Stimulated activated naive CD8-positive, alpha-beta T cell treated with anti-CD3 and anti-CD28 coated beads, Interleukin-15, amount 100 ng/mL, for 72 hours (primary cell): ENCODE measurements at places on chromosomes 3 and 15.

- DNase-seq: no peak
These were observed 75.1 kb downstream of the VGLL4 start for GRCh38 chr3:11568503-11569155.

DNA sequence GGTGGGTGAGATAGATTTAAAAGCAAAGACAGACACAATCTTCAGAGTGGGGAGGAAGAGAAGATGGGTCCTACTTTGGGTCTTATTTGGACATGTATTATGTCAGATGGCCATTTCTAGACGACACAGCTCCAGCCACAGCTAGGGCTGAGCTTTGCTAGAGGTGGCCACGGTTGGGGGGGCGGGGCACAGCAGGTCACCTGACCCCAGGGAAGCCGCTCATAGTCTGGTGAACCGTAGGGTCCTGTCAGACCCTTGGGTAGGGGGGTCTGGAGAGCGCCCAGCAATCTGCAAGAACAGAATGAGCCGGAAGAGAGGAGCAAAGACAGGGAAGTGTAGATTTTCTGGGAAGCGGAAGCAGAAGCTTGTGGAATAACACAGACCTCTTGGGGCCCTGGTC is 6.6 kb downstream of the EPB42 start:
- DNase-seq: no peak

DNA sequence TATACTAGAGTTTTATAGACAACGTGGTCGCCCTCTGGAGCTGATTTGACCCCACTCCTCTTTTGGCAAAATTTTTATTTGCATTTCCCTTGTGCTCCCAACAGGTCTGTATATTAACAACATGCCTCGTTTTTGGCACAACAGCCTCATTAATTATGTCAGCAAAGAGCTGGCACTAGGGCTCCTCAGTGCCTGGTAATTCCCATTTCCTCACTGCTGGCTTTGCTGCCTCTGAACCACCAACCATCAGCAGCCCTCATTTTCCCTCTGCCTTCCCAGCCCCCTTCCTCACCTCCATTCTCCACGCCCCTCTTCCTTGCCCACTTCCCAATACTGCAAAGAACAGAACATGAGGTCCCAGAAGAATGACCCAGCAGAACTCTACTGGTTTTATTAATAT is 204.8 kb downstream of the ABHD5 start:
- no peak for DNase-seq

- no peak for DNase-seq
These were observed 18.9 kb upstream of the EXOG start for GRCh38 chr3:38477057-38477820.

DNA sequence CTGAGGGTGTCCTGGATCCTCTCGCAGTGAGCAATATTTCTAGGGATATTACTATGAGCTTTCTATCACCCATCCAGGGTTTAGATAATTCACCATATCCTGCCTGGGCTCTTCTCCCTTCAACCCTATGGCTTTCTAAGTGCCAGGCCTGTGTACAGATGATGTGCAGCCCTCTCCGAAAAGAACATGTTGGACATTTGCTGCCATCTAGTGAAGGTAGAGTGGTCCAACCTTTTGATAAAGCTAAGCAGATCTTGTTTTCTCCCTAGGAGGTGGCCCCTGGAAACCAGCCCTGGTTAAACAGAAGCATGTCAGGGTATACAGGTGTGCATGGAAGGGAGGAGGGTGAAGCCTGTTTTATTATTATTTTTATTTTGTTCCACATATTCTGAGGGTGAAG is 27.9 kb upstream of the SCN10A start:
- DNase-seq: peak; percentile 20

DNA sequence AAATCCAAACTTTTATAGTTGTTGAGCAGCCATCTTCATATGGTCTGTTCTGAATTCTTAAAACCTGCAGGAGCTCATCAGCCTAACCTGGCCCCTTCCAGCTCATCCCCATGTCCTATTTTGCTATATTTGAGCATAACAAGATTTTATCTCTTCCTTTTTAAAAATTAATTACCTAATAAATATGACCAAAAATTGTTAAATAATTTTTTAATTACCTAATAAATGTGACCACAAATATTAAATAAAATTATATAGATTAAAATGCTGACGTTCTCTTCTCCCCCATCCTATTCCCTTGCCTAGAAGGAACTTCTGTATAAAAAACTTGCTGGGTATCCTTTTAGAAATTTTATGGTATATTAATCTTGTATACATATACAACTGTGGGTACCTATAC is 43.7 kb downstream of the OXNAD1 start:
- no peak for DNase-seq

DNA sequence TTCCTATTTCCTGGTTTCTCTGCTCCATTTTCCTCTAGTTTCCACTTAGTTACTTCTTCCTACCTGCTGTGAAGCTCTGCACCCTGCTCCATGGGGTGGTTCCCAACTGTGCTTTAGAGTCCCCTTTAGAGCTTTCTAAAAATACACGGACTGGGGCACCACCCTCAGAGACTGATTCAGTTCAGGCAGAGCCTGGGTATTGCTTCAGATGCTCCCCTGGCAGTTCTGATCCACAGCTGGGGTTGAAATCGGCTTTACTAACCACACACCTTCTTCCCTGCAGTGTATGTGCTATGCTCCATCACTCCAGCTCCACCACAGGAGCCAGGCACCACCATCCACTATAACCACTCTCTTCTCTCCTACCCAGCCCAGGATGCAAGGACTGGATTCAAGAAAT is 12.6 kb downstream of the ANP32A start:
- DNase-seq: no peak

- no peak for DNase-seq
These were observed 5.2 kb downstream of the LOXL1 start for GRCh38 chr15:73931441-73931840.

DNA sequence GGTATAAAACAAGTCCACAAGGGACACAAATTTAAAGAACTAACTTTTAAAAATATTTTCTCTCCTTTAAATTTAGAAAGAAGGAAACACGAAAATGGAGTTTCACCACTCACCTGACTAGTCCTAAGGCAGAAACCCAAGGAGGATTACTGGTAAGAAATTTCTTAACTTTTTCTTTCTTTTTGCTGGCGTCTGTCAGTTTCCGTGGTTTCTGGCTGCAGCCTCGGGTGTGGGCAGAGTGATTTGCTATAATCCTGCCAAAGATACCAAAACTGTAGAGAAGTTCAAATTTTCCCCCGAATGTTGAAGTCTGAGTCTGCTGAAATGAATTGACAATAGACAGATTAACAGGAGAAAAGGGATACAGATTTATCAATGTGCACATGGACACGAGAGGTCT is 843.6 kb upstream of the ALCAM start:
- DNase-seq: no peak

- DNase-seq: no peak
These were observed 53.3 kb upstream of the FOXB1 start for GRCh38 chr15:59950603-59951388.

DNA sequence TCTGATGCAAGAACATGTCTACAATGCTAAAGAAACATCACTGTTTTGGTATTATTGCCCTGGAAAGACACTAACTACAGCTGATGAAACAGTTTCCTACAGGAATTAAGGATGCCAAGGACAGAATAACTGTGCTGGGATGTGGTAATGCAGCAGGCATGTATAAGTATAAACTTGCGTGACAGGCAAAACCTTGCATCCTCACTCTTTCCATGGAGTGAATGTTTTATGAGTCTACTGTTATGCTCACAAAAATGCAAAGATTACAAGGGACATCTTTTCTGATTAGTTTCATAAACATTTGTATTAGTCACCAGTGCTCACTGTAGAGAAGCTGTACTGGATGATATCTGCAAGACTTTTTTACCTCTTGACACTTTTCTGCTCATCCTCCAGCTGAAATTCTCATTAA is 143.6 kb downstream of the NAALADL2 start:
- DNase-seq: no peak

GRCh38 chr3:115169808-115170207 is 22.7 kb upstream of the ZBTB20 start:
- no peak for DNase-seq

DNA sequence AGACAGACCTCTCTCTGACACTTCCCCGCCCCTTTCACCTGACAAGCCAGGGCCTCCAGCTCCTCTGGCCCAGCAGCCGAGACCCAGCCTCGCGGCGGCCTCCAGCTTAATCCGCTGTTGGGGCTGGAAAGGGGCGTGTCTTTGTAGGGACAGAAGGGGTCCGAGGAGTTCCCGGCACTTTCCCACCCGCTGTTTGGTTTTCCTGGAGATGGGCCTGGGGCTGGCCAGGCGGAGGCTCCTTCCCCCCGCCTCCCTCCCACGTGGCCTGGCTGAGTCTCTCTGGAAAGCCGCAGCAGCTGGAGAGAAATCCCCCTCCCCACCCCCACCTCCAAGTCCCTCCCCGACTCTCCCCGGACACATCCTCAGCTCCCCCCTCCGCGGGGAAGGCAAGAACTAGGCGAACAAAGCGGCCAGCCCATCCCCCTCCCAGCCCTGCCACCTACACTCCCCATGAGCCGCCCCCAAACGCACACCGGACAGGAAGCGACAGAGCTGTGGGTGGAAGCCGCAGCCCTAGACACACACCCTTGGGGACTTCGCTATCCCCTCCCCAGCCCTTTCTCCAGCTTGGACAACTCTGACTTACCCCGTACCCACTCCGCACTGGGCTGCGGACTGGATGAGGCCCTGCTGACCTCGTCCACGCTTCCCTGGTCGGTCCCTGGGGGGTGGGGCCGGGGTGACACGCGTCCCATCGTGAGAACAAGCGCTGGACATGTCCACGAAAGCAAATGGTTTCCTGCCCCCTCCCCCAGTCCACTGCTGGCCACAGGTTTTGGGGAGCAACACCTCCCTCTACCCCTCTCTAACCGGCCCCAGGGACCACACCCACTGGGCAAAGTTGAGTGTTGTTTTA is 1.2 kb downstream of the IGDCC4 start:
- peak; percentile 29 for DNase-seq

- peak; percentile 21 for DNase-seq
These were observed 2.4 kb downstream of the FYTTD1 start for GRCh38 chr3:197752107-197752506.

DNA sequence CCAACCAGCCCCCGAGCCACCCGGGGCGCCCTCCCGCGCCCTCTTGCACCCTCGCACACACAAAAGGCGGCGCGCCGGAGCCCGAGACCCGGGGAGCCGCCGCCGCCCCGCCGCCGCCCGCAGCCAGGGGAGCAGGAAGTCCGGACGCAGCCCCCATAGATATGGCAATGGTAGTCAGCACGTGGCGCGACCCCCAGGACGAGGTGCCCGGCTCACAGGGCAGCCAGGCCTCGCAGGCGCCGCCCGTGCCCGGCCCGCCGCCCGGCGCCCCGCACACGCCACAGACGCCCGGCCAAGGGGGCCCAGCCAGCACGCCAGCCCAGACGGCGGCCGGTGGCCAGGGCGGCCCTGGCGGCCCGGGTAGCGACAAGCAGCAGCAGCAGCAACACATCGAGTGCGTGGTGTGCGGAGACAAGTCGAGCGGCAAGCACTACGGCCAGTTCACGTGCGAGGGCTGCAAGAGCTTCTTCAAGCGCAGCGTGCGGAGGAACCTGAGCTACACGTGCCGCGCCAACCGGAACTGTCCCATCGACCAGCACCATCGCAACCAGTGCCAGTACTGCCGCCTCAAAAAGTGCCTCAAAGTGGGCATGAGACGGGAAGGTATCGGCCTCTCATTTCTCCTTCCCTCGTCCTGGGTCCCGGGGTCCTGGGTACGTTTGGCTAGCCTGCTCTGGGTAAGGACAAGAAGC is 1.6 kb downstream of the NR2F2 start:
- DNase-seq: no peak

GRCh38 chr3:196215493-196216020 is 777 bp upstream of the SLC51A start:
- DNase-seq: no peak

DNA sequence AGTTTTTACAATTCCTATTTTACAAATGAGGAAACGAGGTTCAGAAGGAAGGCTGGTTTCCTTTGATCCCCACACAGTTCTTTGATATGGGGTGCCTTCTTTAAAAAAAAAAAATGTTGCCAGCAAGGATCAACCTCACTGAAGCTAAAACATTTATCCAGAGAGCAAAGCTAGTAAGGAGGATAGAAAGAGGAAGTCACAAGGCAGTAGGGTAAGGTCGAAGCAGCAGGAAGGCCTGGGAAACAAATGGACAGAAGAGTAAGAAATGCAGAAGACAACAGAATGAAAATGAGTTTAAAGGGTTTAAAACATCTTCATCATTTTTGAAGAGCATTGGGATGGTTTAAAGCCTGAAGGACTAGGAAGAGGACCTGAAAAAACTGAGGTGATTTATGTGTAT is 30.6 kb upstream of the CP start:
- no peak for DNase-seq

DNA sequence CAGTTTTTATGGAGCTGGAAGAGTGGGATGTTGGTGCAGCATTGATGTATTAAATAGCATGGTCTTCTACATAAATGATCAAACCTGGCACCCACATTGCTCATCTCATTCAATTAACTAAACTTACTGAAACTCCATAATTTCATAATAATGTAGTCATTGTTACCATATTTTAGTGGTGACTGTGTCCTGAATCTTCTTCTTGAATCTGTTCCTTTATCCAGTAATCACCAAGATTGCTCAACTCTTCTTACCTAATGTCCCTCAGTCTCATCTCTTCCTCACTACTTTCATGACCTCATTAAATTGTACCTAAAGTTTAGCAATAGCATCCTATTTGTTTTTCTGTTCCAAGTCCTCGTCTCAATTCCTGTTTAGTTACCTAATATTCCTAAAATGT is 69.8 kb downstream of the FGF7 start:
- no peak for DNase-seq

GRCh38 chr3:557972-558371 is 361.4 kb downstream of the CHL1 start:
- DNase-seq: no peak

- DNase-seq: no peak
These were observed 406 bp upstream of the GABRB3 start for GRCh38 chr15:26773067-26773877.

DNA sequence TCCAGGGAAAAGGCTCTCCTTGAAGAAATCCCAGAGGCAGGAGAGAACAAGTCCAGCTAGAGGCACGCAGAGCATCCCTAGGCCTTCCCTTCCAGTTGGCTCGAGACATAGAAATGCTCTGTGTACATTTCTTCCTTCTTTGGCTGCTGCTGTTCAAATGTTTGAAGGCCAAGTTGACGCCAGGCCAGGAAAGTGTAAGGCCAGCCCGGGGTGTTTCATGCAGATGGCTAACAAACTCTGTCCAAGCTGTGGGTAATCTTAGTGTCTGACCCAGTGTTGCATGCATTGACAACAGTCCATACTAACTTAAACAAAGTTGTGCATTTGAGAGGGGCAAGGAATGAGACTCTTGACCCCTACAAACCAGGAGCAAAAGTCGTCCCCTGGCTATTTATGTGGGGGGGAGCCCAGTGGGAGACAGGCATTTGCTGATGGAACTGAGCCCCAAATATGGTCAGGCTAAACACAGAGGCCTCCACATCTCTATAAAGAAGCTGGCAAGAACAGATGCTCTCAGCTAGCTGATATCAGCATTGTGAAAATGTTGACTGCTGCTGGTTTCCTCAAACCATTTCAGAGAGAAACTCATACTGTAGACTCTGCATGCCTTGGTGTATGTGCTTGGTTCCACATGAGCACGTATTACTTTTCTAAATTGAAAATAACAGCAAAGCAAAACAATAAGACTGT is 139.5 kb downstream of the ADAMTS9 start:
- DNase-seq: no peak

GRCh38 chr3:163273694-163274093 is 1777.1 kb downstream of the OTOL1 start:
- DNase-seq: no peak
